NCI-H1092 (cell line): ENCODE measurements at places on chromosomes 12 and 14.

GRCh38 chr12:129409281-129409680 is 494.5 kb downstream of the TMEM132D start:
- no peak for DNase-seq

- no peak for DNase-seq
These were observed 4.5 kb downstream of the E2F7 start for GRCh38 chr12:77060883-77061240.

DNA sequence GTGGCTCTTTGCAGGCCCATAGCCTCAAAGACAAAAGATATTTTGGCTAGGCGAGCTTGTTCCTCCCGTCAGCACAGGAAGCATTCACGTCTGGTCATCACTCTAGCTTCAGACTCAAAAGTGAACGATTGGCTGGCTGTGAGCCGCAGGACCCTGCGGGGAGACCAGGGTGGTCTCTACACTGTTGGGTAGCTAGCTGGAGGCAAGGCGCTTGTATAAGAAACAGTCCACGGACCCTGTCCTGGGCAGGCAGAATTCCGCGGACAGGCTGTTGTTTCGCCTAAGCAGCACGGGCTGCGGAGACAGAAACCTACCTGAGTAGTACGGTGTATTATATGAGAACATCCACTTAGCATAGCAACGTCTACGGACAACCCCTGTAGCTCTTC is 29.6 kb downstream of the WBP11 start:
- DNase-seq: no peak

GRCh38 chr14:94517641-94518257 is 8.5 kb upstream of the SERPINA12 start:
- no peak for DNase-seq

DNA sequence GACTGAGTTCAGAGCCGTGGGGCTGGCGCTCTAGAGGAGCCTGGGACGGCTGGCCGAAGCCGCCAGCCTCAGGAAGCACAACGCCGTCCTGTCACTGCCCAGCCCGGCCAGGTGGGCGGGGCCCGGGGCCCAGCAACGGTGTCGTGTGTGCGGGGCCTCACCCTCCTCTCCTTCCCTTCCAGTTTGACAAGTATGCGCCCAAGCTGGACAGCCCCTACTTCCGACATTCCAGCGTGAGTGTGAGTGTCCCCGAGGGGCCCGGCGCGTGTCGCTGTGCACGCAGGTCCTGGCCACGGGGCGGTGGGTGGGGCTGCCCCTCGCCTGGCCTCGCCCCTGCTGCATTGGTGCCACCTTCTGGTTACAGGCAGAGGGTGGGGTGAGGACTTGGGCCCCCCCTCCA is 38.3 kb downstream of the LRCOL1 start:
- DNase-seq: no peak
